ENCODE measurements at places on chromosomes 2 and 18. TPM values are rescaled to one million over a fixed set of nuclear protein-coding genes. Genes with fewer than 3 reads are reported as not detected.

MPHOSPH10 gene
- total RNA-seq, result 14.7 TPM

GRCh38 chr2:12399240-12399639 is 317.5 kb upstream of the TRIB2 start:
- no peak for DNase-seq

SCG2 gene
- total RNA-seq, result 5.0 TPM

DNA sequence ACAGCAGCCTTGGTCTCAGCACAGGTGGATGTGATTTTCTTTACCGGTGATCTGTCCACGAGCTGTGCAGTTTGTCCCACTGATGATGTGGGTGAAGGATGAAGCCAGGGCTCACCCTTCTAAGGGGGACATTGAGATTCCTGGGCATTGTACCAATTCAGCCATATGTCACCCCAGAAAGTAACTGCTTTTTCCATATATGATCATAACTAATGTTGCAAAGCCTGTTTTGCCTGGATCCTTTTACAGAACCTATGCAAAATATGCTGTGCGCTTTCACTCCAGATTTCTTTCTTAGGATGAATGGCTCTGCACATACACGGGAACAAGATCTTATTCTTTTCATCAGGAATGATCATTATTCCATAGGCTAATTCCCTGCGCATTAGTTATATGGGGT is 96.9 kb upstream of the POU3F3 start:
- no peak for DNase-seq

- DNase-seq, result no peak
These were observed 2.5 kb downstream of the KCNF1 start for GRCh38 chr2:10914272-10914693.

CCDC141 gene
- 10.2 TPM for total RNA-seq

DNA sequence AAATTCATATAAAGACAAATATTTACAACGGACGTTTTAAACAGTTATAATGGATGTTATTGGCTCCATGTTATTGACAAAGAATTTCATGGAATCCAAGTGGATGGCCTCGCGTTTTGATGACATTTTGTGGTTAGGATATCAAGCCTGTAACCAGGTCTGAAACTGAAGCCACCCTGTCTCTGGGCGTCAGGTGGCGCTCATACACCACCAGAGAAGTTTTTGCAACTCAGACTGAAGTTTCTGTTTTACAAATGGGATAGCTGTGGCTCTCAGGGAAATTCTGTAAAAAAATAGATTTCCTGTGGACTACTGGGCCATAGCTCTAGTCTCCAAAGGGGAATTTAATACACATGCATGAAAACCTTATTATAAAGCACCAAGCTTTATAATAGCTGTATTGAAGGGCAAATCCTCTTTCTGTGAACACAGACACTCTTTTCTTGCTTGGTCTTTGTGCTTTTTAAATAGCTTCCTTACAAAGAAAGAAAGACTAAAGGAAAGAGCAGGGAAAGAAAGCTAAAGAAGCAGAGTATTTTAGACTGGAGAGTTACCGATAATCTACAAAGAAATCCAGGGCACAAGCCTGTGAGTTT is 86.7 kb downstream of the C18orf54 start:
- no peak for DNase-seq

DNA sequence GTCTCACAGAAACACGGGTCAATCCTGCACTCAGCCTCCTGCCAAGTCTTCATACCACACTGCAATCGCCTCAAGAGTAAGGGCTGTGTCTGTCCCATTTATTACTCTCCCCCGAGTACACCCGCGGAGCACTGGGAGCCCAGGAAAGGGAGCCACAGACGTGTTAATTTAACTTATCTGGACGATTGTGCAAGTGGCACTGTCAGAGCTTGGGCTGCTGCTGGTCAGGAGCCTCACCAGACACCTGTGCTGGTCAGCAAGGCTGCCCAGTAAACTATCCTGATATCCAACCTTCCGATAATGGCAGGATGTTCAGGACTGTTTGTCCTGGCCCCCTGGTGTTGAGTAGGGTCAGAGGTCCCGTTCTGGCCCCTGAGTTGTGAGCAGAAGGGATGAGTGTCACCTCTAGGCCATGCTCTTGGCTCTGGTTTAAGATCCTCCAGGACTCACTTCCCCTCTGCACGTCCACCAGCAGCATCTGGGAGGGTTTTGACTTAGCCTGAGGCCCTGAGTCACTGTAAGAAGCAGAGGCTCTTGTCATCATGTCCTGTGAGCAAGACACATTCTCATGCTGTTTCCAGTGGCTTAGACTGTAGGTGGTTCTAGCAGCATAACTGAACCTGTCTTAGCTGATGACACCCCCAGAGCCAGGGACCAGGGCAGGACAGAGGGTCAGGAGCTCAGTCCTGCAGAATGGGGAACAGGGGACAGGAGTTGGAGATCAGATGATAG is 82.5 kb upstream of the ARL4C start:
- no peak for DNase-seq

HRH4 gene
- total RNA-seq, result 0.55 TPM

ZNF516 gene
- 29.4 TPM for total RNA-seq

DNA sequence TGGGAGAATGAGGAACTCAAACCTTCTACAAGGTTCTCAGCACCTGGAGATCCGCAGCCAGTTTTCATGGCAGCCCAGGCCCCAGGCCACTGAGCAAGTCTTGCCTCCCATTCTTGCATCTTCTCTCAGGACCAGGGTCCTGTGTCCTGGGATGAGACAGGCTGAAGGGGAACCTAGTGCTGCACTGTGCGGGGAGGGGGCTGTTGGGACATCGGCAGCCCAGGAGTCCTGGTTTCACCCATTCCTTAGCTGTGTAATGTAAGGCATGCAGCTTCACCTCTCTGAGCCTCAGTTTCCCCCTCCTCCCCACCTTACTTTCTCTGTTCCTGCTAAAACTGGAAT is 43.9 kb downstream of the TNS1 start:
- DNase-seq, result no peak

DNA sequence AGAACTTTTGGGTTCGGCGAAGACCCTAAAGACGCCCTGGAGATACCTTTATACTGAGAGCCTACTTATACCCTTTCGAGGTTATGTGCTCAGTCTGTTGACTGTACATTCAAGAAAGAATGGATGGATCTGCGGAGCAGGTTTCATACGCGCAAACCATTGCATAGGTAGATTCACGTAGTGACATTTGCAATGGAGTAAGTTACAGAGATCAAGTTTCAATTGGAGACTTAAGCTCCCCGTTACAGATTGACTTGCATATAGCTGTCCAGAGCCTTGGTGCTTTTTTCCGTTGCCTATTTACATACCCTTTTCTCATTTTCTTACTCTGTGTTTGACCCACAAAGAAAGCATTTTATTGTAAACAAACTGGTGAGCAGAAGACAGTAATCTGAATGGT is 923 bp downstream of the PSMD1 start:
- DNase-seq, result no peak

DNA sequence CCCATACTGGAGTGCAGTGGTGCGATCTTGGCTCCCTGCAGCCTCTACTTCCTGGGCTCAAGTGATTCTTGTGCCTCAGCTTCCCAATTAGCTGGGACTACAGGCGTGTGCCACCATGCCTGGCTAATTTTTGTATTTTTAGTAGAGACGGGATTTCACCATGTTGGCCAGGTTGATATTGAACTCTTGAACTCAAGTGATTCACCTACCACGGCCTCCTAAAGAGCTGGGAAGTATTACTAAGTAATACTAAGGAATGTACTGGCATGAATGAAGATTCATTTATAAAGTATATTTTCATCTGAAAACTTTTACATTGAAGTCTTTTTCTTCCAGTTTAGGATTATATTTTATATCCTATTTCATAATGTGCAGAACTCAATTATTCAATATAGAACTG is 38.1 kb downstream of the NUP35 start:
- no peak for DNase-seq

ANKRD62 gene
- total RNA-seq, result 0.07 TPM

DNA sequence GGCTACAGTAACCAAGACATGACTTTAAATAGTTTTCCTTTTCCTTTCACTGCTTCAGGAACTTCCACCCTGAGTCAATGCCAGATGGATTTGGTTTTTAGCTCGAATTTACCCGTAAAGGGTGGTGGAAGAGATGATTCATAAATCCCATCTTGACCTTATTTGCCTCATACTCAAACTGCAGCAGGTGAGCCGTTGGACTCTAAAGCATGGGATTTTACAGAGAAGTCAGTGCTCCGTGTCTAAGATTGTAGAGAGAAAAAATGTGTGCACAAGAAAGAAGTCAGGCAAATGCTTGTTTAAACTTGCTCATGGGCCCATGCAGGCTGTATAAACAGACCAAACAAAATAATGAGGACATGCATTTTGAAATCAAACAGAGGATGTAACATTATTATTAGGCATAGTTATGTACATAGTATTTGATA is 369.7 kb upstream of the TRIB2 start:
- no peak for DNase-seq

- DNase-seq, result no peak
These were observed 841.5 kb upstream of the FANCL start for GRCh38 chr2:59082657-59083056.

- no peak for DNase-seq
These were observed 330.7 kb upstream of the CHAC2 start for GRCh38 chr2:53436882-53437281.

GRCh38 chr18:76482971-76483691 is 11.9 kb downstream of the ZNF516 start:
- no peak for DNase-seq

- DNase-seq, result no peak
These were observed 30.7 kb upstream of the LINC00305 start for GRCh38 chr18:64179556-64180080.

MAP3K19 gene
- not detected for total RNA-seq

- no peak for DNase-seq
These were observed 1127.1 kb upstream of the DDX18 start for GRCh38 chr2:116687371-116687770.

- DNase-seq, result no peak
These were observed 5.1 kb downstream of the DLX2 start for GRCh38 chr2:172097557-172098131.

DNA sequence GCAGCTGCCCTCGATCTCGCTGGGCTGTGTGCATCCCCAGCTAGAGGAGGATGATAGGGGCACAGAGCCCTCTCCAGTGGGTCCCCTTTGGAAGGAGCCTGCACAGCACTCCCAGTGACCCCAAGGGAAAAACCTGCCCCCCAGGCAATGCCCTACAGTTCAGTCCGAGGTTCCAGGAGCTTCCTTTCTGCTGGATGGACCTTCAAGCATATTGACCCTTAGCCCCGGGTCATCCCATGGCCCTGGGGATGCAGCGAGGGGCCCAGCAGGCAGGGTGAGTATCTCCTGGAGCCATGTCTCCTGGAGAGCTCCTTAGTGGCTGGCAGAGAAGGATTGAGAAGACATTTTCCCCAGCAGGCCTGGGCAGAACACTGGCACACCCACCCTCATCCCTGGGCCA is 45.4 kb upstream of the CTDP1 start:
- no peak for DNase-seq

ERICH2 gene
- not detected for total RNA-seq

RPRM gene
- 54.1 TPM for total RNA-seq

DNA sequence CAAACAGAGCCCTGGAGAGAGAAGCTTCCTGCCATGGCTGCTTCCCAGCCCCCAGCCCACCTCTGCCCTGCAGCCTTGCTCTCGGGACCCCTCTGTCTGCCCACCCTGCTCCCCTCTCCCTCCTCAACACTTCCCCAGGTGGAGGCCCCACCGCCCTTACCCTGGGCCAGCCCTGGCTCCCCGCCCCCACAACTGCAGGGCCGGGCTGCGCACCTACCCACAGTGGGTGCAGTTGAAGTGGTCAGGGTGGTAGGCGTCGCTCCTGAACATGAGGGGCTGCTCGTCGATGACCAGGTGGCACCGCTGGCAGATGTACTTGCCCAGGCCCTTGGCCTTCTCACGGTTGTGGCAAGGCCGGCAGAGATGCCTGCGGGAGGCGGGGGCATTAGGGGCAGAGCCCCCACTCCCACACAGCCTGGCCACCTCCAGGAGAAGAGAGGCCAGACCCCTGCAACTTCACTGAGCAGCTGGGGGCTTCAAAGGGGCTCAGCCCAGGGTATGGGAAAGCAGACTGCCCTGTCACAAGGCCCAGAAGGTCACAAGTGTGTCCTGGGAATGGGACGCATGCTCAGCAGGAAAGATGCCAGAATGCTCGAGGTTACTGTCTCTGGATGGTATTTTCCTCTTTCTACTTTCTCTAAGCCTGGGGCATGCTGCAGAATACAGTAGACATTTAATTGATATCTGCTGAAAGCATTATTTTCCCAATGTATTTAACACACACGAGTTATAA is 3.1 kb upstream of the GPR17 start:
- no peak for DNase-seq

HOXD12 gene
- not detected for total RNA-seq

Measured in uterus (tissue), 4 donors.